ENCODE measurements at places on chromosomes 13 and 19.
A peak's percentile ranks its signal among the peaks of the same experiment; 100 is the strongest.

GRCh38 chr19:28333909-28334308 is 879.0 kb downstream of the UQCRFS1 start:
- no peak for DNase-seq

DNA sequence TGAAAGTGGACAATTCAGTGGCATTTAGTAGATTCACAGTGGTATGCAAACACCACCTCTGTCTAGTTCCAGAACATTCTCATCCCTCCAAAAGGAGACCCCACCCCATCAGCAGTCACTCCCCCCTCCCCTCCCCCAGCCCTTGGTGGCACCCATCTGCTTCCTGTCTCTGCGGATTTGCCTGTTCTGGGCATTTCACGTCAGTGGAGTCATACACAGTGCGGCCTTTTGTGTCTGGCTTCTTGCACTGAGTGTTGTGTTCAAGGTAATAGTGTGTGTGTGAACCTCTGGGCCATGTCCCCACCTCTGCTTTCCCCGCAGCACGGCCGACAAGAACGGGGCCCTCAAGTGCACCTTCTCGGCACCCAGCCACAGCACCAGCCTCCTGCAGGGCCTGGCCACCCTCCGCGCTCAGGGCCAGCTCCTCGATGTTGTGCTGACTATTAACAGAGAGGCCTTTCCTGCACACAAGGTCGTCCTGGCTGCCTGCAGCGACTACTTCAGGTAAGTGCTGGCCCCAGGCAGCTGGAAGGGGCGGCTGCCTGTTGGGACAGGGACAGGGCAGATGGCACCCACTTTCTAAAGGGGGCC is 19.4 kb upstream of the CRTC1 start:
- no peak for DNase-seq

DNA sequence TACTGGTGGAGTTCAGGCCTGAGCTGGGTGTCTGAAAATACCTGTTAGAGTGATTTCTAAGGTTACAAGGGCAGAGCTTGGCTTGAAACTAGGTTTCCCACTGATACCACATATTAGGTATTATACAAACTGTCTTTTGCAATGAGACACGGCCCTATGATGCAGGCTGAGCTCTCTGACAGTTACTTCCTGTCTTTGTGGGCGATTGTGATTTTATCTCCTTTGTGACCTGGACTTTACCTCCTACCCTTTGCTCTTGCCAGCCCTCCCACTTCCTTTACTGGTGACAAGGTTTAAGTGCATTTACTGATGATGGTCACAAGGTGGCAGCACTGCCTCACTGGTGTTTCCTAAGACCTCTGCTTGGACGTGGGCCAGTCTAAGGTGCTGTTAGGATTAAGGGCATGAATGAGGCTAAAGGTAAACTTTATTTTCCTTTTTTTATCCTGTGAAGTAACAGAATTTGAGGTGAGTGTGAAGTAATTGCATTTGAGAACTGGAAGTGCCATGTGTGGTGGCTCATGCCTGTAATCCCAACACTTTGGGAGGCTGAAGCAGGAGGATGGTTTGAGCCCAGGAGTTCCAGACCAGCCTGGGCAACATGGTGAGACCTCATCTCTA is 7.7 kb upstream of the CXCL17 start:
- peak; percentile 81 for DNase-seq

DNA sequence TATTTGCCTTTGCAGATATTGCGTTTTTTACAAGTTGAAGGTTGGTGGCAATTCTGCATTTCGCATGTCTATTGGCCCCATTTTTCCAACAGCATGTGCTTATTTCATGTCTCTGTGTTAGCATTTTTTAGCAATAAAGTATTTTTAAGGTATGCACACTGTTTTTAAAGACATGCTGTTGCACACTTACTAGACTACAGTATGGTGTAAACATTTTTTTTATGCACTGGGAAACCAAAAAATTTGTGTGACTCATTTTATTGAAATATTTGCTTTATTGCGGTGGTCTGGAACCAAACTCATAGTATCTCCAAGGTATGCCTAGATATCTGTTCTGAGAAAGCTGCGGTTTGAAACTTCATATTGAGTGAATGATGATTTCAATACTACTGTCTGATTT is 55.4 kb upstream of the RNF113B start:
- no peak for DNase-seq

- peak; percentile 97 for DNase-seq
Measured at GRCh38 chr19:52570000-52570861, at the start of gene ZNF701. TSS of gene ZNF701 (plus strand) at chr19:52570287. CDS start at chr19:52574148, 3,861 bp downstream.

- no peak for DNase-seq
Measured at GRCh38 chr19:40827386-40828247, 22.6 kb downstream of the CYP2A6 start.

- peak; percentile 9 for DNase-seq
Measured at GRCh38 chr19:30563691-30564090, 191.5 kb downstream of the ZNF536 start.

DNA sequence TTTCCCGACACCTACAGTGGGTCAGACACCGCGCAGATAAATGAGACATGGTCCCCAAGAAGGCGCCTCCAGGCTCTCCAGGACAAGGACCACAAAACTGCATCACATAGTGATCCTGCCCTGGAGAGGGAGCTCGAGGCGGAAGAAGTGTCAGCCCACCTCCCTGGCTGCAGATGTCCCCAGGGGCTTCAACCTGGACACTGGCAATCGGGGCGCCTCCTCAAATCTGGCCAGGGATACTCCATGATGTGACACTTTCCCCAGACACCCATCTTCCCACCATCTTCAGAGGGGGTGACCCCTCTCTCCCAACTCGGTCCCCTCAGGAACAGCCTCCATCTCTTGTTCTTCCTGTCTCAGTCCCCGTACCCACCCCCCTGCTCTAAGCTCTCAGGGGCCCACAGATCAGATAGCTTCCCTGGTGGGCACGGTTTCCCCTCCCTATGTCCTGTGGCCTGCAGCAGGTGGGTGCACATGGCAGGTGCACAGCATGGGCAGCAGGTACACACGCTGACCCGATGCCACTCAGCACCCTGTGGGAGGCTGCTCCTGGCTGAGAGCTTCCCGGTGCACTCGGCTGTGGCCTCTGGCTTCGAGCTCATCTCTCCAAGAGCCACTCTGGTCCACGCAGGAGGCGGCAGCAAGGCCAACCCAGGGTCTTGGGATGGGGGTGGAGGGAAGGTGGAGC is 61.2 kb downstream of the PEPD start:
- DNase-seq: no peak

DNA sequence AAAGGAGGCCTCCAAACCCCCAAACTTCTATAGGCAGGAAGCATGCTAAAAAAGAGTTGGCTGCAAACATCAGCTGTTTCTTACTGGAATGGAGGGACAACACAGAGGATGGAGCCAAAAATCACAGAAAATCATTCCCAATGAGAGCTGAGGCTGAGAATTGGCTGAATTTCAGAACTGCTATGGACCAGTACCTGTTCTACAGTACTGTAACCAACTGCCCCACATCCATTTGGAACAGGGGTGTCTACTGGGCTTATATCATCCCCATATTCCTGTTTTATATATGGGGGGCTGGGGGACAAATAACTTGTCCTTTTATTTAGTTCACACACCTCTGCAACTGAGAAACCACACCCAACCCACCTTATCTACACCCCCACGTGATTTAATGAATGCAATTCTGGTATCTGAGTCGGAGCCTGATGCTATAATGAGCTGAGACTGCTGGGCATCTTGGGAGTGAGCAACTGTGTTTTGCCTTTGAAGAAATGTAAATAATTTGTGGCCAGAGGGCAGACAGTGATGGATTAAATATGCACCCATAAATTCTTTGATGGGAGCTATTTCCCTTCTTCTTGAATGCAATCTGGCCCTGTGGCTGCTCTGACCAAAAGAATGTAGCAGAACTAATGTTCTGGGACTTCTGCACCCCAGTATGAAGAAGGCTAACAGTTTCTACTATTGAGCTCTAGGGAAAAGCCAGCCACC is 82.6 kb downstream of the TBC1D4 start:
- no peak for DNase-seq

DNA sequence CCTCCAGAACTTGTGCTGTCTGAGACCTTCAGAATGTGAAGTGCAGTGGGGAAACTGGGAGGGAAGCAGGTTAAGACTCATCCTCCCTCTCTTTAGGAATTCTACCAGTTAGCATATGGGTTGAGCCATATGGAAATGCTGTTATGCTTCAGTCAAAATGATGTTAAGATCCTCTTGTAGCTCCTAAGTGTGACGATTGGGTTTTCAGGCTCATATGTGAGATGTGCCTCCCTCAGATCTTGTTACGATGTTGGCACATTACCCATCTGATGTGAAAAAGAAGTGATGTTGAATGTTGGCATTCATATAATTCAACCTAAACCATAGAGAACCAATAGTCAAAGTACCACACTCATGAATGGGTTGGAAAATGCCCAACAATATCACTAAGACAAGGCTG is 67.8 kb upstream of the IPO5 start:
- DNase-seq: no peak

GRCh38 chr19:7597689-7598088 is 2.0 kb downstream of the CAMSAP3 start:
- DNase-seq: no peak

- no peak for DNase-seq
Measured at GRCh38 chr13:100209857-100210825, 121.2 kb downstream of the PCCA start.

- no peak for DNase-seq
Measured at GRCh38 chr13:50531917-50532899, 311.3 kb downstream of the DLEU7 start.

DNA sequence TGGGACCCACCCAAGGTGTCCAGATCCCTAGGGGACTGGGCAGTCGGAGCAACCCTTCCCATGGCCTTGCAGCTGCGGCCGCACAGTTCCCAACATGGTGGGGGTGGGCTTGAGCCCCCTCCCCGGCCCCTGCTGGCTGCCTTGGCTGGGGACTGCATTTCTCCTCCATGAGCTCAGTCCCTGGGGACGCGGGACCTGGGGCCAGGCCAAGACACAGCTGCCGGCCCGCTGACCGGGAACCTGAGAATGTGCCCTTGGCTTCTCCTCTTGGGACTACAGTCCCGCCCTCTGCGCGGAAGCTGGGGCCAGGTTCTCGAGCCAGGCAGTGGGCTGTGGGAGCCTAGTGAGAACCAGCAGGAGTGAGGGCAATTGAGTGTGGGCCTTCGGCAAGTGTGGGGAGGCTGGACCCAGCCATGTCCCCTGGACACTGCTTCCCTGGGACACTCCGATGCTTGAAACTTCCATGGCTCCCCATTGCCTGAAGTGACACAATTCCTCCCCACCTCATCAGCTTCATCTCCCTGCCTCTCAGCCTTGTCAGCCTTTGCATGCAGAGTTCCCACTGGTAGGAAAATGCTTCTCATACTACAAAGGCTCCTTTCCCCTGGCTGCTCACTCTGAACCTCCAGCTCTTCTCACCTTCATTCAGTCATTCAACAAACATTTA is 13.1 kb upstream of the NOTCH3 start:
- no peak for DNase-seq

- no peak for DNase-seq
Measured at GRCh38 chr13:96903085-96903484, 91.2 kb downstream of the OXGR1 start.

DNA sequence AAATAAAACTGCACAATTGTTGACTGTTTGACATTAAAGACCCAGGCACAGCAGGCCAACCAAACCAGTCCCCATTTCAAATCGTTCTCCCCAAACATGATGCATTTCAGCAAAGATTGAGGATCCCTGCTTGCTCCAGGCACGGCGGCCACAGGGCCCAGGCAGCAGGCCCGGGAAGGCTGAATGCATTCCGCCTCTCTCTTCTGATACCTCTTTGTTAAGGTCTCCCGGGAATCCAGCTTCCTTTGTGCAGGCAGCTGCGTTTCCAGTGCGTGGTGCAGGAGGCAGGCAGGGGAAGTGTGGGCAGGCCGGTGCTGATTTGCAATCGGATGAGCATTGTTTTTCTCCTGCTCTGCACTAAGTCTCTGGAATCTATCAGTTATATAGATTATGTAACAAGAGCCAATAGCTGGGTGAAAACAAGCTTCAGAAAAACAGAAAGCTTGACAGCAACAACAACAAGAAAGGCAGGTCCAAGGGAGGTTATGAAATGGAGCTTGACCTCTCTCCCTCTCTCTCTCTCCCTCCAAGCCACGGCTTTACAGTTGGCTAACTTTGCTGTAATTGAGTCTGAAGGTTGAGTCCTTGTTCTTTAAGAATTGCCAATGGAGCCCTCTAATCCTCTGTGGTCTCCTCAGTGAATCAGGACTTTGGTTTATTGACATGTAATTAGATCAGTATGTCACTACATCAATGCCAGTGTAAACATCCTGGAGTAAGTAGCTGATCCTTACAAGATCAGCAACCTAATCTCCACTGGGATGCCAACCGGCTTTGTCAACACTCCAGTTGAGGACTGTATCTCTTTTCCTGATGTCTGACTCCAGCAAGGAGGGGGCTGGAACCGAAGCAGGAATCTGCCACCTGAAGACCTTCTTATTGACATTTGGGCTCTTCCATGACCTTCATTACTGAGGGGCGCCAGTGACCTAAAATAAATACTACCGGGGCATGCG is 338.0 kb downstream of the TEX29 start:
- peak; percentile 62 for DNase-seq

GRCh38 chr13:39419876-39420275 is 183.1 kb downstream of the LHFPL6 start:
- no peak for DNase-seq

Measured in suprapubic skin (tissue), 4 donors.